ENCODE measurements at places on chromosomes 7 and 10. TPM values are rescaled to one million over a fixed set of nuclear protein-coding genes. Genes with fewer than 3 reads are reported as not detected.

DNA sequence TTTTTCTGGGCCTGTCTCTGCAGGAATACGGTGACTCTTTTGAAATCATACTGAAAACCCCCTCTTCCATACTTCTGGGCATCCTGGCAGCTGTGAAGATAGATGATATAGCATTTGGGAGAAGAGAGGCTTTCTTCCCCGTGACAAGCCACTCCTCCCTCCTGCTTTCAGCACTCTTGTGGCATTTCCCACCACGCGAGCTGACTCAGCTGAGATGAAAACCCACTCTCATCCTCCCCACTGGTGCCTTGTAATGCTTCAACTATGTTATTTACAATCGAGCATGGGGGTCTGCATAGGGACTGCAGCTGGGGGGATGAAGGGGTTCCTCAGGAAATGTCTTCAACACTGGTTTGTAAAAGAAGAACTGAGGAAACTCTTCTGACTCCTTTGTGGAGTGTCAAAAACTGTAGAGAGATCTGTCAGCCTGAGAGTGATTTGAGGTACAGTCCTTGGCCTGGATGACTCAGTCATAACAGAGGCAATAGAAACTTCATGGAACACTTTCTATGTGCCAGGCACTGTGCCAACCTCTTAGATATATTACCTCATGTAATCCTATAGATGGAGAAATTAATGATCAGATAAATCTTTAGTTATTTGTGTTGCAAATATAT, 1.7 kb upstream of the TBATA start:
- no peak overlapping the region for H3K27ac ChIP-seq
- peaks cover 2% of the 10 kb centered on the region for H3K4me1 ChIP-seq
- DNase-seq: no peak
- peaks cover 40% of the 10 kb centered on the region for H3K27me3 ChIP-seq
- H3K4me3 ChIP-seq: no peak overlapping the region

GRCh38 chr7:84218681-84219080, 24.1 kb upstream of the SEMA3A start:
- H3K4me1 ChIP-seq: peaks cover 4% of the 10 kb centered on the region
- H3K36me3 ChIP-seq: no peaks in the 10 kb centered on the region
- H3K27ac ChIP-seq: no peak overlapping the region
- no peak for DNase-seq
- no peak overlapping the region for H3K4me3 ChIP-seq

GRCh38 chr10:93039110-93039509, 21.5 kb upstream of the CYP26C1 start:
- peaks cover 7% of the 10 kb centered on the region for H3K4me1 ChIP-seq
- no peak overlapping the region for H3K27ac ChIP-seq

- peaks cover 39% of the 10 kb centered on the region for H3K36me3 ChIP-seq
- H3K4me3 ChIP-seq: no peak overlapping the region
- H3K4me1 ChIP-seq: peaks cover 20% of the 10 kb centered on the region
- H3K27ac ChIP-seq: no peak overlapping the region
- DNase-seq: peak; percentile 73
Observed at GRCh38 chr7:44384586-44385433, 59.4 kb upstream of the CAMK2B start.

DNA sequence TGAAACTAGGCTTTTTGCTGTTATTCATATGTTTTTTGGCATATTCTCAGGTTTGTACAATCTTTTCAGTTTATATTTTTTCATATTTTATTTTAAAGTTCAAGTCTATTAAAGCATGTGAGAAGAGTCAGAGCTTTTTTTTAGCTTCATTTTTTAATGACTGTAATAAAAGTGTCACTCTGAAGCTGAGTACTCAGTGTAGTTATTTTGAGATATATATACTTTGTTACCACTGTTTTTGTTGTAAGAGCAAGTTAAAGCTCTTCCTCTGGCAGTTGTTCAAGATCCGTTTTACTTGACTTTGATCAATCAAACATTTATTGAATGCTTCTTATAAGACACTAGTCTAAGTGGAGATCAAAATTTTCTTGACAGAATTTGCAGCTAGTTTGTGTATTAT, 37.5 kb downstream of the CASD1 start:
- DNase-seq: no peak
- H3K4me1 ChIP-seq: no peaks in the 10 kb centered on the region
- no peaks in the 10 kb centered on the region for H3K27me3 ChIP-seq
- no peak overlapping the region for H3K4me3 ChIP-seq

DNA sequence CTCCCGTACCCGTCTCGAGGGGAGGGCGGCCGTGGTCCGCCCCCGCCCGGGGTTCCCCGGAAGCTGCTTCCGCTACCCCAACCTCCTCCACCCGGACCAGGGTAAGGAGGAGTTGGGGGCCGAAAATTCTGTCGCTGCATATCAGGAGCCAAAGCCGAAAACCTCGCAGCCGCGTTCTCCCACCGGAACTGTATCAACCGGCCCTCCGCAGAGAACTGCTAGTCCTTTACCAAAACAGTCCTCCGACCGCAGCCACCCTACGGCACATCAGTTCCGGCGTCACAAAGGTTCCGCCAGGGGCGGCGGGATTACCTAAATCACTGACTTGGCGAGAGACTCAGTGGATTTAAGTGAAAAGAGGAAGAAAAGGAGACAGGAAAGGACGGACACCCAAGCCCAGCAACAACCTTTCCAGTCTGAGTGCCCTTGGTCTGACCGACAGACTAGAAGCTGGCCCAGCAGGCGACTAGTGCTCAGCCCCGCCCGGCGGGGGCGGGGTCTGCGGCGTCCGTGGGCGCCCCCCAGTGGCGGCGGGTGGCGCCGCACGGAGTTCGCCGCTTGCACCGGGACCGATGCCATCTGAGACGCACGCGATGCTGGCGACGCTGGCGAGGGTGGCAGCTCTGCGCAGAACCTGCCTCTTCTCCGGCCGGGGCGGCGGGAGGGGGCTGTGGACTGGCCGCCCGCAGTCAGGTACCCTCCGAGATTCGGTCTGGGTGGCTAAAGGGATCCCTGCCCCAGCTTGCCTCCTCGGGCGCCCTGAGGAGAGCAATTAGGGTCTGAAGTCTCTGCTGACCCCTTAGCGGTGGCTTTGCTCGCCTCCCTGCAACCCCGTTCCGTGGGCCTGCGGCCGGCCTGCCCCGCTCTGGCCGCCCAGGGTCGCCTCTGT, at the start of the genes MPLKIP and SUGCT:
TSS of gene MPLKIP (minus strand) at position 195 of the 889 bp plus-strand sequence. CDS start at position 140, 55 bp downstream.
TSS of gene SUGCT (plus strand) at position 578 of the 889 bp plus-strand sequence.
- peaks cover 25% of the 10 kb centered on the region for H3K4me1 ChIP-seq
- DNase-seq: peak; percentile 95
- peaks cover 4% of the 10 kb centered on the region for H3K36me3 ChIP-seq

- H3K27ac ChIP-seq: no peak overlapping the region
- peaks cover 57% of the 10 kb centered on the region for H3K4me1 ChIP-seq
Observed at GRCh38 chr10:44178856-44179255, 206.0 kb downstream of the CXCL12 start.

DNA sequence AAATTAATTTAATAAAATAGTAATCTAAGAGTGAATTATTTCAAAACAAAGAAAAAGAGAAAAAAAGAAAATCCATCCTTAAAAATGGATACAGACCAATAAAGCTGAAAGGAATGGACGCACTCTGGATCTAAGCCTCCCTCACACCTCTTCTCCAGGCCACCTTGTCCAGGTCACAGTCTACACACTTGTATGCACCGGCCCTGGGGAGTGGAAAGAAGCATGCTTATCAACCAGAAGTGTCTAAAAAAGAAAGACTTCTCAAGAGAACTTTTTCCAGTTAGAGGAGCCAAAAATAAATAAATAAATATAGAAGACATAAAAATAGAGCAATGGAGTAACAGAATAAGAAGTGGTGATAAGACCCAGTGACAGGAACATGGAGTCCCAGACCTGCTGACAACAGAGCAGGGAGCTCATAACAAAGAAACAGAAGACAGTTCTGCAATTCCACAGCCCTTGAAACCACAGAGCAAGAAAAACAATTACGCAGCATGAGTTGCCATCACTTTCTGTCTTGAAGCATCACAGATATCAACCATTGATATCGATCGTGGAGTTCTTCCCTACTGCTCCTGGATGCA, 311.7 kb upstream of the NFE2L3 start:
- H3K4me1 ChIP-seq: peaks cover 43% of the 10 kb centered on the region
- no peak overlapping the region for H3K4me3 ChIP-seq
- no peaks in the 10 kb centered on the region for H3K27me3 ChIP-seq
- no peak overlapping the region for H3K27ac ChIP-seq
- no peak for DNase-seq
- H3K36me3 ChIP-seq: peaks cover 14% of the 10 kb centered on the region

- no peak overlapping the region for H3K27ac ChIP-seq
- no peaks in the 10 kb centered on the region for H3K36me3 ChIP-seq
- no peak for DNase-seq
- peaks cover 26% of the 10 kb centered on the region for H3K27me3 ChIP-seq
- H3K4me1 ChIP-seq: peaks cover 1% of the 10 kb centered on the region
- H3K4me3 ChIP-seq: no peak overlapping the region
Observed at GRCh38 chr10:113802997-113803396, 50.9 kb downstream of the DCLRE1A start.

GRCh38 chr7:2643386-2644219, 11.8 kb downstream of the TTYH3 start:
- H3K27ac ChIP-seq: peak overlapping the region; percentile 44
- H3K36me3 ChIP-seq: peaks cover 2% of the 10 kb centered on the region
- H3K4me3 ChIP-seq: no peak overlapping the region
- DNase-seq: no peak
- H3K27me3 ChIP-seq: no peaks in the 10 kb centered on the region

DNA sequence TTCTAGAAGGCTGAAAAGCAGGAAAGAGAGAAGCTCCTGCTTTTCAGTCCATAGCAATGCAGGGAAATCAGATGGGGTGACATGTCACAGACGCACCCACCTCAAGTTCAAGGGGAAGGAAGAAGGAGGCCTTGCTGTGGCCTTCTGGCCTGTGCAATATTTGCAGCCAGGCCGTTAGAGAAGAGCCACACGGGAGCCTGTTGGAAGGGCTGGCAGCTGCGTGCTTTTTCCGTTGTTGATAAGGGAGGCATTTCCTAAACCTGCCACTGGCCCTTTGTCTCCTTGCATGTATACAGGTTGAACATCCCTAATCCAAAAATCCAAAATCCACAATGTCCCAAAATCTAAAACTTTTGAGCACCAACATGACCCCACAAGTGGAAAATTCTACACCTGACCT, 492.5 kb upstream of the ZMIZ1 start:
- no peak overlapping the region for H3K27ac ChIP-seq
- no peak for DNase-seq
- H3K36me3 ChIP-seq: no peaks in the 10 kb centered on the region
- H3K27me3 ChIP-seq: peaks cover 24% of the 10 kb centered on the region
- no peak overlapping the region for H3K4me3 ChIP-seq
- peaks cover 13% of the 10 kb centered on the region for H3K4me1 ChIP-seq

DNA sequence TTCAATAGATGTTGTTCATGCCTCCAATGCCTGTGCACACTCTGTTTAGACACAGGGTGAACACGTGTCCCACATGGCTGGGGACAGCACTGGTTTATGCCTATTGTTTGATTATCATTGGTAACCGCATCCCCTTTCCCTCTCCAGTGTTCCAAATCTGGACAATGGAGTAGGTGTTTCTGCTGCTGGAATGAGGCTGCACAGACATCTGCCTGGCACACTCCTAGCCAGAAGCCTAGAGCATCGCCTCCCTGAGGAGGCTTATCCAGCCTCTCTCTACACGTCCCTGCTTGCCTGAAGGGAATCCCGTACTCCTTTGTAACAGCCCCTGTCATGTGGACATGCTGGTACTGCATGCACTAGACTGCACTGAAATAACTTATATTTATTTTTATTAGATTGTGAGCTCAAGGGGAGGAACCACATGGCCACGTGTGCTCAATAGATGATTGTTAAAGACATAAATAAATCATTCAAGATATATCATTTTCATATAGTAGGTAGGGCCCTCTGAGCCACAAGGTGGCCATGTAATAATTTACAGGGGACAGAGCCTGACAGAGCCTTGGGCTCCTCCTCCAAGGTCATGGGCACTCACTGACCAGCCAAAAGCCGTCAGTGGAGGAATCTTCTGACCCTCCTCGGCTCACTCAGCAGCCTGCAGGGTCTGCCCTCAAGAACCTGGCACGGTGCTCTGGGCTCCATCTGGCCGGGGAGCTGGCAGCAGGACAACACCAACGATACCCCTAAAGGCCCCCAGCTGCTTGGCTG, 310.9 kb upstream of the ZNF32 start:
- DNase-seq: peak; percentile 66
- peaks cover 2% of the 10 kb centered on the region for H3K27me3 ChIP-seq
- H3K4me1 ChIP-seq: peaks cover 12% of the 10 kb centered on the region
- H3K36me3 ChIP-seq: no peaks in the 10 kb centered on the region
- H3K4me3 ChIP-seq: no peak overlapping the region

GRCh38 chr7:159272739-159273138, 128.1 kb upstream of the VIPR2 start:
- H3K27me3 ChIP-seq: no peaks in the 10 kb centered on the region
- H3K27ac ChIP-seq: no peak overlapping the region
- H3K36me3 ChIP-seq: no peaks in the 10 kb centered on the region
- no peak for DNase-seq
- no peaks in the 10 kb centered on the region for H3K4me1 ChIP-seq
- no peak overlapping the region for H3K4me3 ChIP-seq

DNA sequence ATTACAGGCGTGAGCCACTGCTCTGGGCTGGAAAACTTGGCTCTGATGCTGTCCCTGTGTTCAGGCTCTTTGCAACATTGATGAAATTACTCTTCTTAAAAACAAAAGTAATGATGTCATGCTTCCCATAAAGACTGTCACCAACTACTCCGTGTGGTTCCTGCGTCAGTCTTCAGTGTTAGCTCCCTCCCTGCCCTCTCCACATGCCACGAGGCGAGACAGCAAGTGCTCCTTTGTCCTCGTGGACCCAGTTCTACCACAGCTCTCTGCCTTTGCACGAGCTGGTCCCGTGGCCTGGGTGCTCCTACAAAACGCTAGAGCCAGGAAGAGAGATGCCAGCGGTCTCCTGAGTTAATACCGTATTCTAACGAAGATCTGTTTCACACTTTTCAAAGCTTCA, 194.5 kb downstream of the SDK1 start:
- H3K27me3 ChIP-seq: no peaks in the 10 kb centered on the region
- peaks cover 26% of the 10 kb centered on the region for H3K4me1 ChIP-seq
- no peak for DNase-seq
- no peak overlapping the region for H3K27ac ChIP-seq
- peaks cover 9% of the 10 kb centered on the region for H3K36me3 ChIP-seq

DNA sequence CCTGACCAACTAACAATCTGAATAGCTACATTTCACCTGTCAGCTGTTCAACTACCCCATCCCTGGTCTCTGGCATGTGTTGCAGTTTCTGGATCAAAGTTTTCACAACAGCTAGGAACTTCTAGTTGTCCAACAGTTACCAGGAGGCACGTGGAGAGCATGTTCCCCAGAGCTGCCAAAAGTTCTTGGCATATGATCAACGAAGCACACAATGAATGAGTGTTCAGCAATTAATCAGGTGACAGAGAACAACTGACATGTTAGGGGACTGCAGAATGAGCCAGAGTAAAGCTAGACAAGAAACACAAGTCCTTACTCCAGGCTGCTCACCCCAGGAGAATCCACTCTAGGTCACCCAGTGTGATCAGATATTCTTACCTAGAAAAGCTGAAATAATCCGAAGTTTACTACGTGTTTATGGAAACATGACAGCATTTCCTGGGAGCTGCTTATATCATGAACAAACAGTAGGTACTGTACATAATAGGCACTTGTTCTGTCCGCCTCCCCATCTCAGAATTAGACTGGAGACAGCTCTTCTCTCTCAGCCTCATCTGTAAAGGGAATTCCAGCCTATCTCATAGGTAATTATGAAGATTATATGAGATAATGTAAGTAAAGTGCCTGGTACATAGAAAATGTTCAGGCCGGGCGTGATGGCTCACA, 50.6 kb downstream of the ZNF438 start:
- H3K27me3 ChIP-seq: no peaks in the 10 kb centered on the region
- H3K4me3 ChIP-seq: no peak overlapping the region
- DNase-seq: no peak

STAG3 gene
- total RNA-seq: 1.0 TPM

PNLIPRP2 gene
- not detected for total RNA-seq

CYP2C9 gene
- not detected for total RNA-seq

CLRN3 gene
- not detected for total RNA-seq

METTL27 gene
- total RNA-seq: 2.2 TPM

ERVW-1 gene
- total RNA-seq: not detected

TMEM225B gene
- total RNA-seq: 1.1 TPM

NKX6-2 gene
- total RNA-seq: not detected

RPEL1 gene
- not detected for total RNA-seq

CHAT gene
- not detected for total RNA-seq
